ENCODE measurements at places on chromosomes 4 and X. TPM values are rescaled to one million over a fixed set of nuclear protein-coding genes. Genes with fewer than 3 reads are reported as not detected.

ZCCHC4 gene
- 7.3 TPM for total RNA-seq

SFRP2 gene
- 0.23 TPM for total RNA-seq

DNA sequence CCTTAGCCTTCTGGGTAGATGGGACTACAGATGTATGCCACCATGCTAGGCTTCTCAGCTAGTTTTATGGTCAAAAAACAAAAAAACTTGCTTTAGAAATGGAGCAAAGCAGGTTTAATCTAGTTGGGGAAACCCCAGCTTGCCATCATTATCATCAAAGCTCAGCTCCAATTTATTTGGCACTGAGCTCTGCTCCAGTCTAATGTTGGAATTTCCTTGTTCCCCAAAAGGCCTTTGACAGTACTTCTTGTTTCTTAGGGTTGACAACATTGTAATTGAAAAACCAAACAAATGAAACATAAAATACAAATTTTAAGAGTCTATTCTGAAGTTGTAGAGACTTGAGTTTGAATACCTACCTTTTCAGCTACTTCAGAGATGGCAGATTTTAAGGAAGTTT, 48.0 kb downstream of the MRPL1 start:
- no peak for DNase-seq

DNA sequence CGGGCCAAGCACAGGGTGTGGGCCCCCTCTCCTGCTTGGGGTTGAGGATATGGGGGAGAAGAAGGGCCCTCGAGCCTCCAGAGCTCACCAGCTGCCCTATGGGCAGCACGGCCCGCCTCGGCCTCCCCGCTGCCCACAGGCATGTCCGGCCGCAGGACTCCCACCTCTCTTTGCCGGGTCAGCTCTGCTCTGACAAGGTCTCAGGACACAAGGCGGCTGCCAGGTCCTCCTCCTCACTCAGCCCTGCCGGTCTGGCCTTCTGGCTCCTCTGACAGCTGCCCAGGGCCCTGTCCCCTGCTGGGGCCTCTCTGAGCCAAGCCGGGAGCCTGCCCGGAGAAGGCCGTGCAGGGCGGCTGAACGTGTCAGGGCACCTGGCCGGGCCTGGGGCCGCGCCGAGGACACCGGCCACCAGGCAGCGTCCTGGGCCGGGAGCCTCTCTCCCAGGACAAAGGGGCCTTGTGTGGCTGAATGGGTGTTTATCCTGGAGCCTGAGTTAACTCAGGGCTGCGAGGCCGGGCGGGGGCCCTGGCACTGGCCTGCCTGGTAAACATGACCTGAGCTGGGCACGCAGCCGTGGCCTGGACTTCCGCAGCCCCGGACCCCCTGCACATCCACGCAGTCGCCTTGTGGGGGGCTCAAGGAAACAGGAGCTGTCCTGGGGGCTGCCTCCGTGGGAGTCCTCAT, 25.7 kb downstream of the TACC3 start:
- DNase-seq: no peak

DNA sequence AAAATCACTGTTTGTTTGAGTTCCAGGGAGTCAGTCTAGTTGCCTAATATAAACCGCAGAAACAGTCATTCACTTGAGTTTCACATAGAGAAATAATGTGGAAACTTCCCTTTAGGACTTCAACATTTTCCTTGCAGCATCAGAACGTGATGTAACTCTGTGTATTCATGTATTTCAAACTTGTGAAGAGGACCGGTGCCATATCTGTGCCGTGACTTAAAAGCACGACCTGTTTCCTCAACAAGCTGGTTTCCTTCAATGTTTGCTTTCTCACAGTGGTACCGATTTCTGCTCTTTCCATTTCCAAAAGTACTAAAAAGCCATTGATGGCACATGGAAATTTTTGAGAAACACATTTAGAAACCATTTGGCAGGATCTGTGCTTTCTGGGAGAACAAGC, 166.6 kb upstream of the RAPGEF2 start:
- no peak for DNase-seq

DNA sequence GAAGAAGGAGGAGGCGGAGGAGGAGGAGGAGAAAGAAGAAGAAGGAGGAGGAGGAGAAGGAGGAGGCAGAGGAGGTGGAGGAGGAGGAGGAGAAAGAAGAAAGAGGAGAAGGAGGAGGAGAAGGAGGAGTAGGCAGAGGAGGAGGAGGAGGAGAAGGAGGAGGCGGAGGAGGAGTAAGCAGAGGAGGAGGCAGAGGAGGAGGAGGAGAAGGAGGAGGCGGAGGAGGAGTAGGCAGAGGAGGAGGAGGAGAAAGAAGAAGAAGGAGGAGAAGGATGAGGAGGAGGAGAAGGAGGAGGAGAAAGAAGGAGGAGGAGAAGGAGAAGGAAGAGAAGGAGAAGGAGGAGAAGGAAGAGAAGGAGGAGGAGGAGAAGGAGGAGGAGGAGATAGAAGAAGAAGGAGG, 19.9 kb downstream of the MRFAP1 start:
- no peak for DNase-seq

DNA sequence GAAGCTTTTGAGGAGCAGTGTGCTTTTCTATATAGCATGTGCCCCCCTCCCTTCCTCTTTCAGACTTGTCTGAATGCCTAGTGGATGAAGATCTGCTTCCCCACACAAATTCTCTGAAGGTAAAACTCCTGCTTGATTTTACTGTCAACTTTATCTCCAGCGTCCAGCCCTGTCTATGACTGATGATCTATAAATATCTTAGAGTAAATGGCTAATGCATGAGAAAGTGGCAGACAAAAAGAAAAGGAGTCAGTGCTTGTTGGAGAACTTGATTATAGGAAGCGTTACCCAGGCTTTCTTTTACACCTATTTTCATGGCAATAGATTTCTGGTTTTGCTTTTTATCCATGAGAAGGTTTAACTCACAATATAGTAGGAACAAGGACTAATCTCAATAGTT, 168.3 kb upstream of the HS3ST1 start:
- DNase-seq: no peak

GRCh38 chrX:134010690-134011089, 25.3 kb upstream of the GPC3 start:
- no peak for DNase-seq

DNA sequence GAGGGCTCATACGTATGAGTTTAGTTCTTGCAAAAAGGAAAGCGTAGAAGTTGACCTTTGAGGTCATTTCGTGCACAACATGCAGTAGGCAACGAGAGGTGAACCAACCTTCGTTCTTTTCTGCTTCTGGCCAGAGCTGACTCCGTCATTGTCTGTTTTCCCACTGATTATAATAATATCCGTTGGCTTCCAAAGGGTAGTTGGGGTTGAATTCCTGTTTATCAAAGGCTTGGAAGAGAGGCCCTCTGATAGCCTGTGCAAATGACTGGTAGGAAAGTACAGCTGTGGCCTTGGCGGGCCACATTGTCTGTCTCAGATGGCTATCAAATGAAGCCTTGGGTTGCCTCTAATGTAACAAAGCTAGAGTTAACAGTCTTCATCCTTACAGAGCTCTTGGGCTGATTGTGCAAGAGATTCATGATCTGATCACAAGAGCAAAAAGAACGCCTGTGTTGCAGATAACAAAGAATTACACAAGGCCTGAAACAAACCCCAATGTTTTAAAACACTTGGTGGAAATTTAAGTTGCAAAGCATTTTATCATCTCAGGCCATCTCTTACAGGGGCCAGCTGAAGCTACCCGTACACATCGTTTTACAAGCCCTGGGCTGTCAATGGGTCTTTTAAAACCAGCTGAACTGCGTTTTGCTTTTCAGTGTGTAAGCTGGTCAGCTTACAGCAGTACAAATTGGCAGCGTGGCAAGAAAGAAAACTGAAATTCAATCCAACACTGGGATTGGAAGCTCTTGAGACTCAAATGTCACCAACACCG, 46.1 kb upstream of the FAM9C start:
- no peak for DNase-seq

DNA sequence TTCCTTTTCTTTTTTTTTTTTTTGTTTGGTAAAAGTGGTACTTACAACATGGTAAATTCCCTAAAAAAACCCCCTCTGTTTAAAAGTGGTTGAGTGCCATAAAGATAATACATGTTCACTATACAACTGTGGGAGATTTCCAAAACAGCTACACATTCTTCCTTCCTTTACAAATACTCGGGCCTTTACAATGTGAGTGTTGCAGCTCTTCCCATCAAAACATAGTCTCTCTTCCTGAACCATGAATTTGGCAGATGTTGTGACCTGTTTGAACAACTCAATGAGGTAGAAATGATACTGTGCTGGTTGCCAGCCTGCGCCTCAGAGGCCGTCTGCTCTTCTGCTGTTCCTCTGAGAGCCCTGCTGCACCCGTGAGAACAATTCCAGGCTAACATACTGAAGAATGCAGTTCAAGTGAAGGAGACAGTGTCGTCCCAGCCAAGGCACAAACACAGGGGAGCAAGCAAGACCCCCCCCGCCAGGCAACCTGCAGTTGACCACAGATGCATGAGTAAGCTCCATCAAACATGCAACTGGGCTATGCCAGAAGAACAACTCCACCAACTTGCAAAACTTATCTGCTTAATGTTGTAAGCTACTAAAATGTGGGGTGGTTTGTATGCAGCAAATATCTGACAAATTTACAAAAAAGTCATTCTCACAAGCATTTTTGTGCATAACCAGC, 645.0 kb downstream of the PCDH7 start:
- DNase-seq: no peak

DNA sequence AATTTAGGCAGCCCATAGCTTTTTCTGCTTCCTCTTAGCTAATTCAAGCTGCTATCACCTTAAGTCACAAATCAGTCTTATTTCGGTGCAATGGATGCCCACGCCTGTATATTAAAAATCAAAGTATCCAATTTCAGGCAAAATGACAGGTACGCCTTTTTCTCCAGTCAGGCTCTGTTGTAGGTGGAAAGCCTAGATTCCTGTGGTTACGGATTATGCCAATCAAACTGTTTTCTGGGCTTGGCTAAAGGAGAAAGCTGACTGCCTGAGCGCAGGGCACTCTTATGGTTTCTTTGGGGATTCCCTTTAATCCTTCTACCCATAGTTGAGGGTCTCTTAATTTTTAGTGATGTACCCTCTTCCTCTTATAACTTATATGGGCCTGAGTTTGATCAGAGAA, 550.5 kb downstream of the PDHA2 start:
- no peak for DNase-seq

- DNase-seq: no peak
These were observed 30.7 kb downstream of the MAP7D3 start for GRCh38 chrX:136220540-136220939.

- DNase-seq: no peak
These were observed 47.9 kb upstream of the PLAC1 start for GRCh38 chrX:134706138-134706537.
